Peyer's patch (tissue), 4 donors: ENCODE measurements at places on chromosomes 11 and 22. TPM values are rescaled to one million over a fixed set of nuclear protein-coding genes. Genes with fewer than 3 reads are reported as not detected.

DNA sequence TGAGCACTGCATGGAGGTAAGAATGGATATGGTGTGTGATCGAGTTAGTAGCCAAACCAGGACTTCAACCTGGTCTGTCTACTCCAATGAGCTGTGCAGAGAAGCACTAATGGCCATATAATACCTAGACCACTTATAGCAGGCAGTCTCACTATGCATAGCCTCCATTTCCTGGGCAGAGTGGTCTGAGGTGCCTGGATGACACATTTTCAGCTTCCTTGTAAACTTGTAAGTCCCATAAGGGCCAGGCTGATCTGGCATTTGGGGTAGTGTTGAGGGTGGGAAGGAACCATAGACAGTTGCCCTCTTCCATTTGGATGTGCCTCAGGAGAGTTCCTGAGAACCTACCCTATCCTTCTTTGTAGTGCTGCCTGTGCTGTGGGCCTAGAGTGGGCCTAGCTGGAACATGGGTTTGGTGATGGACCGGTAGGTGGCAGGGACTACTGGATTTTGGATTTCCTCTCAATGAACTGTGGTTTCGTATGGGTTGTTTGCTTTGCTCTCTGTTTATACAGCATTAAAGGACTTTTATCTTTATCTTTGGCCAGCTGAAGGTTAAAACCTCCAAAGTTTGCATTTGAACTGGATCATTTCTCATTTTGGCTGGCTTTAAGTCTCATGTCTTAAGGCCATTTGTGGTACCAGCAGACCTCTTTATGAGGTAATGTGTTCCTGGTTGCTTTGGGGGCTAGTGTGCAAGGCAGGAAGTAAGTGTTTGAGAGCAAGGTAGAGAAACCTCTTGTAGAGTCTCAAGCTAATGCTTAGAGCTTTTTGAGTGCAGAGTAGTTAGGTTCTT, 86.9 kb downstream of the STIM1 start:
- DNase-seq = no peak

DNA sequence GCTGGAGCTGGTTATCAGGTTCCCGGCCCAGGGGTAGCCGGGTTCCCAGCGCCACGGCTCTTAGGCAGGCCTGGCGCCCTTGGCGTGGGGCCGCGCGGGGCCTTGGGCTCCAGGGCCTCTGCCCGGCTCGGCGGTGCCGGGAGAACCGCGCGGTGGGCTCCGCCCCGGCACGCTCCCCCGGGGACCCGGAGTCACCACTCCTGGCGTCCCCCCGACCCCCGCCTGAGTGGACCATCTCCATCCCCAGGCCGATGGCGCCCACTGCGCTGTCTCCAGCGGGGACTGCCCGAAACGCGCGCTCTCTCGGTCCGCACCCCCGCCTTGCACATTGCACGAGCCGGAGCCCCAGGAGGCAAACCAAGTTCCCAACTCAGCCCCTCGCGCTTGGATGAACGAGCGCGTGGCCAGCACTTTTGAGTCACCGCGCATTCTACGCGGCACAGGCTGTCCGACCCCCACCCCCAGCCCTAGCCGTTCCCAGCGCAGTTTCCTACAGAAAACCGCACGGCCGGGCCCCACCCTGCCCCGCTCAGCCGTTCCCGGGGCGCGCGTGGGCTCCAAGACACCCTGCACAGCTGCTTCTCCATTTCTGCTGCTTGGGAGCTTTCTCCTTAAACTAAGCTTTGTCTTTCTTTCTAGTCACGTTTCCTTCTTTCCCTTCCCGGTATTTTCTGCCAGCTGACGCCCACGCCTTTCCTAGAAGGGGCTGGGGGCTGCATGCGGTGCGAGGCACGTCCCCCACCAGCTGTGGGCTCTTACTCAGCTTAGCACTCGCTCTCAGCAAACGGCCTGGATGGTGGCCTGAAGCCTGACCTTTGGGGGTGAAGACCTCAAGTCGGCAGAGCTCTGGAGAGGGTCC, 650 bp upstream of the CHID1 start:
- DNase-seq = no peak

- DNase-seq = no peak
Observed at GRCh38 chr11:57775491-57775890, 13.9 kb downstream of the CTNND1 start.

- DNase-seq = no peak
Observed at GRCh38 chr22:24950272-24950902, 2.1 kb upstream of the KIAA1671 start.

GRCh38 chr11:12502046-12502445, 124.7 kb downstream of the PARVA start:
- no peak for DNase-seq

DNA sequence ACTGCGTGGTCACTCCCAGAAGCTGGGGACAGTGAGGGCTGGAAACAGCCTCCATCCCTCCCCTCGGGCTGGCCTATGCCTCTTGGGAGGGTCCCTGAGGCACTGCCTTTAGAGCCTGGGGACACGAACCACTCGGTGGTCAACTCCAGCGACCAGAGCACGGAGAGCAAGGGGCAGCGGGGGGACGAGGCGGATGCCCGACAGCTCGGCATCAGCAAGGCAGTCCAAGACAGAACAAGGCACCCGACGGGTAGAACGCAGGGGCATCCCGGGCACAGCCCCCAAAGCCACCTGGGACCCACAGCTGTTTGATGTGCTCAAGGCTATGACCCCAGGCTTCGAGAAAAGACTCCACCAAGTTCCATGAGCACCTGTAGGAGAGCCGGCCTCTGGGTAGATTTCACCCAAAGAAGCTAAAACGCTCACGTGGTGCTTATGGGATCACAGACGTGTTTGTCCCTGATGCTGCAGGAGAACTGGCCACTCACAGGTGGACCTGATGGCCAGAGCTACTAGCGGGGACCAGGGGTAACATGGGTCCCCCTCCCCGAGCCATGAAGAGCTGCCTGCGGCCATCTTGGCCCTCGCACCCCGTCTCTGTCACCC, 510 bp upstream of the LSP1 start:
- DNase-seq = no peak

The CTSW gene
- total RNA-seq = not detected

DNA sequence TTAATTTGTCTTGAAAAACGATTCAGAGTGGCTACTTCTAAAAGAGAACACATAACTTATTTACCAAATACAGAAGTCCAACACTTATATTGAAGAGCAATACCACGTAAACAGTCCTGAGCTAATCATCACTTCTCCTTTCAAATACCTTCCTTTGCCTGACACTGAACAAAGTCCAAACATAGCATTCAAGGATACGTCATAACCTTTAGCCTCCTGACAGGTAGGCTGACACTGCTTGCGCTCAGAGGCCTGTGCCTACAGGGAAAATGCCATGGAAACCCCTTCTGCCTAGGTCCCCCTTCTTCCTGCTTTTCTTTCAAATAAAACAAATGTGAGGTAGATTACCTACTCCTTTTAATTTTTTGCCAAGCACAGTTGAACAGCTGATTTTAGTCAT, 510.0 kb downstream of the INSC start:
- DNase-seq = no peak

The ART1 gene
- not detected for total RNA-seq

The PLAAT4 gene
- 54.5 TPM for total RNA-seq

- DNase-seq = no peak
Observed at GRCh38 chr11:16001899-16002426, 354.4 kb downstream of the SOX6 start.

DNA sequence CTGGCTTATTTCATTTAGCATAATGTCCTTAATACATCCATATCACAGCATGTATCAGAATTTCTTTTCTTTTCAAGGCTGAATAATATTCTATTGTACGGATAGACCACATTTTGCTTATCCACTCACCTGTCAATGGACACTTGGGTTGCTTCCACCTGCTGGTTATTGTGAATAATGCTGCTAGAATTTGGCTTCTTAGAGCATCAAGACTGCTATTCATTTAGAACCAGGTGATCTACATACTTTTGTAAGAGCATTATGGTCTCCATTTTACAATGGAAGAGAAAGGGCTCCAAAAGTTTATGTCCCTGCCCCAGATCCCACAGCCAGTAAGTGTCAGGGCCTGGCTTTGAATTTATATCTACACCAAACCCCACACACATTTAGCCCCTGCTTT, 100.7 kb upstream of the CD82 start:
- DNase-seq = no peak

DNA sequence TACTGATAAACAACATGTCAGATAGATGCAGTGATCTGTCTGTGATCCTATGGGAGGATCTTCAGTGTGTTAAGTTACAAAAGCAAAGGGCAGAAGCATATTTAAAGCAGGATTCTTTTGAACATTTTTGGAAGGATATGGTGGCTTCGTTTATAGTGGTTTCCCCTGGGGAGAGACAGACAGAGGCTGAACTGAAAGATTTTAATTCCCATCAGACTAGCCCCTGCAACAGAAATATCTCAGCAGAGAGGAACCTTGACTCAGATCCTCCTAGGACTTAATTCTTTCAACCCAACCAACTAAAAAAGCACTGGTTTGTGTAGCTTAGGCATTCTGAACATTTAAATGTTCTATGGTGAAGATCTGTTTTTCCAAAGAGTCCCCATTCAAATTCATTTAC, 5.7 kb downstream of the CLTCL1 start:
- DNase-seq = no peak

DNA sequence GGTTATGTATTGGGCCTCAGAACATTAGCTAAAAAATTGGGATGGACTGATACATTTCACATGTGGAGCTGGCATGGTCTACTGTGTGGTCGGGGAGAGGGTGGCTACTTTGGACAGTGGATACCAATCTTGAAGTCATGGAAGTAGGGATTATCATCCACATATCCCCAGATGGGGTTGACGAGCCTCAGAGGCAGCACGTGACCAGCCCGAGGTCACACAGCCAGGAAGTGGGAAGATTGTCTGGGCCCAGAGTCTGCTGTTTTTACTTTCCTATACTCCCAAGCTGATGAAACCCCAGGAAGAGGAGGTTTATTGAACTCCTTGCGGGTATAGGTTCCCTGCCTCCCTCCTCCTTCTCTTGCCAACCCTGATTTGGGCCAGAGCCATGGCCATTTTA, 92.9 kb downstream of the FBXO7 start:
- no peak for DNase-seq

DNA sequence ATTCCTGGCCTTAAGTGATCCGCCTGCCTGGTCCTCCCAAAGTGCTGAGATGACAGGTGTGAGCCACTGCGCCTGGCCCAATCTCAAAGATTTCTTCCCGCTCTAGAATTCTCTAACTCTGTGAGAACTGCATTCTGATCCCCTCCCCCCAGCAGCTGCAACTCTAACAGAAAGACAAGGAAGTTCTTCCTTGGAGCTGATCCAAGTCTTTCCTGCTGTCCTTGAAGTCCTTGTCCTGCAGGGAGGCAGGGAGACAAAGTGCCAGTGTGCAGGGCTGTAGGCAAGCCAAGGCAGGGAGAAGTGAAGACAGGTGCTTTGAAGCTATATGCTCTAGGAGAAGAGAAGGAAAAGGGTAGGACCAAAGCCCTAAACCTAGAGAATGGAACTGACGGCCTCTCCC, 9.5 kb upstream of the GGA1 start:
- no peak for DNase-seq

- no peak for DNase-seq
Observed at GRCh38 chr11:17812865-17813187, 78.2 kb downstream of the KCNC1 start.

GRCh38 chr11:61056981-61057380, 45.3 kb upstream of the CD5 start:
- DNase-seq = no peak

DNA sequence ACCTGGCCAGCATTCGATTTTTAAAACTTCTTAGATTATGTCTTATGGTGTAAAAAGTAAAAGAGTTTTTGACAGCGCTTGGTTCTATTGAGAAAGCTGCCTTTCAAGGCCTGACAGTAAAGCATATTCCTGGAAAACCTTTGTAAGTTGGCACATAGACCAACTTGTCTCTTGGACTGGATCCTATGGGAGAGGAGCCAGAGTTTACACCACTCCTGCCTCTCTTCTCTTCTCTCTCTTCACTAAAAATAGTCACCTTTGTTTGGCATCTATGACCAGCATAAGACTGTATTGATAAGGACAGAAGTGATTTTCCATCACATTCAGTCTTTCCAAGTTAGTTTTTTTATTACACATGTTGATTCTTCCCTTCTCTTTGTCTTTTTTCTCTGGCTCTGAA, 33.7 kb downstream of the CSRP3 start:
- no peak for DNase-seq

DNA sequence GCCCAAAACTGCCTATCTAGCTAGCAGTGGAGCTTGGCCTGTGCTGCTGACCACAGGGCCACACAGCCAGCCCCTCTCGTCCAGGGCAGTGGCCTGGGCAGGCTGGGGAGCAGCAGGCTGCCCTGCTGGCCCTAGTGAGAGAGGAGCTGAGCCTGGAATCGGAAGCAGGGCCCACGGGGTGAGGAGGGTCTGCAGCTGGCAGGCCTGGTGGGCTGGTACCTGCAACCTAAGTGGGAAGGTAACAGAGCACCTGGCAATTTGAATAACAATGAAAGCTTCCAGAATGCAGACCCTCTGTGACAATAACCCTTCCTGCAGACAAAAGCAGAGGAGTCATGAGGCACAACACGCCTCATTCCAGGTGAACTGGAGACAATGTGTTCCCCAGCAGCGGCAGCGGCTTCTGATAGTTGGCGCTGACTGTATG, 31.8 kb upstream of the RFPL3 start:
- DNase-seq = no peak

GRCh38 chr11:78351193-78351592, 66.4 kb downstream of the GAB2 start:
- no peak for DNase-seq
